GM04504 (cell line): ENCODE measurements at places on chromosomes 5 and 9.

- no peak for DNase-seq
Measured at GRCh38 chr5:97089149-97089801, 53.1 kb downstream of the LIX1 start.

GRCh38 chr5:95565280-95565920 is 10.5 kb downstream of the ARSK start:
- peak; percentile 4 for DNase-seq

DNA sequence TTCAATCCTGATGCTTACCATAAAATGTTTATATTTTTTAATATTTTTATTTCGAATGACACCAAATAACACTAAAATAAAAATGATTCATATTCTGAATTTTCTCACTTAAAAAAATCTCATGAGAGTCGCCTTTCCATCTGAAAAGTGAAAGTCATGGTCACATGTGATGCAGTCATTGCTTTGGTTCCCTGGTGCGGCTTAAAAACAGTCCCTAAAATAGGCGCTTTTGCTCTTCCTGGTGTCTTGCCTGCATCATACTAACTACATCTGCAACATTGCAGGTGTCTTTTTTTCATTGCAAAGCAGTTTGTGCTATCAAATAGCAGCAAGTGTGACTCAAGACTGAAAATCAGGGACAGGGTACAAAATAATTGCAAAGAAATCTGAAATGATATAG is 185.2 kb upstream of the NREP start:
- no peak for DNase-seq

GRCh38 chr5:118270526-118270925 is 717.8 kb downstream of the DTWD2 start:
- peak; percentile 16 for DNase-seq

GRCh38 chr5:149400304-149400703 is 21.2 kb upstream of the IL17B start:
- DNase-seq = no peak
